ENCODE measurements at places on chromosomes 6 and 20. TPM values are rescaled to one million over a fixed set of nuclear protein-coding genes. Genes with fewer than 3 reads are reported as not detected.

Gene VGLL2
- not detected for total RNA-seq

Gene SNAP91
- total RNA-seq, result not detected

Gene AIF1
- not detected for total RNA-seq

Gene RCAN2
- total RNA-seq, result not detected

Gene RNF217
- 16.3 TPM for total RNA-seq

Measured in bronchial epithelial cell (primary cell).